ENCODE measurements at places on chromosomes 11 and 22.

DNA sequence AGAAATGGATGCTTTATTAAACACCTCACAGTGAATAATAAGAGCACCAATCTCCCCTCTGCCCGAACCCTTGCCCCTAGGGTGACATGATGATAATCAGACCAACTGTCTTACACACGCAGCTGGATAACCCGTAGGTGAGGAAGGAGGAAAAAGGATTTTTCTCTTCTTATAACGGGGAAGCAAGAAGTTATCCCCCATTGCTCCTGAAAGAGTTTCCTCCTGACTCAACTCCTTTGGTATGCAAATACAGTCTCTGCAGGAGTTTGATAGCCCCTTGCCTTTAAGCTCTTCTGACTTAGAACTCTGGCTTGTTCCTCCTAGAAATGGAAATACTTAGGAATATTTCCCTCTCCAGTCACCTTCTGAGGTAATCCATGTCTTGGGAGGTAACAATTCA is 455.8 kb downstream of the TMEM135 start:
- no peak for DNase-seq

DNA sequence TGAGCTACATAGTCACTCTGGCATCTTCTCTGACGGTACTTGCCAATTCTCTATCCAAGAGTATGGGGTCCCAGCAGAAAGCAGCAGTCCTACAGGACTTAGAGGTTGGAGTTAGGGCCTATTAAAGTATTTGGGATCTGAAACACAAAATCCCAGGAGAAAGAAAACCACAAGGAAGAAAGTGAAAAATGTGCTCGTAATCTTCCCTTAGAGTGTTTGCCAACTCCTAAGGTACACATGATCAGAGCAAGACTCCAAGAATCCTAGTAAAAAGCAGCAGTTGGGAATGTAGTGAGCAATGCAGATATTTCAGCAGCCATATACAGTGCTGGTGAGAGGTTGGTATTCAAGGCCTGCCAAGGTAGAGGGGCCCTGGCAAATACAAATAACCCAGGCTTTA is 71.6 kb downstream of the EXT2 start:
- DNase-seq: no peak

- DNase-seq: no peak
These were observed 31.3 kb upstream of the OPCML start for GRCh38 chr11:133563505-133564025.

DNA sequence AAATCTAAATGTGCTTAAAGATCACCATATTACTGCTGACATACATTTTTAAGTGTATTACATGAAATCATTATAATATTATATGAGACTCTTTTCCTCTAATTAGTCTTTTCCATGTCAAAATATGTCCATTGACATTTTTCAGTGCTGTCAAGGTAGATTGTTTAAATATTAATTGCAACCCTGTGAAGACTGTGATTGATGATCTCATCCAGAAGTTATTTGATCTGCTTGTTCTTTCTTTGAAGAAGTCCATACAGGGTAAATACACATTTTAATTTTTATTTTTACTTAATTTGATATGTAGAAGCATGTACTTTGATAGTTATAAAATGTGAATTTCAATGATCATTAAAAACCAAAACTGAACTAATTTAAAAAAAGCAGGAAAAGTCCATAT is 38.4 kb downstream of the DYNC2H1 start:
- DNase-seq: no peak

- DNase-seq: no peak
These were observed 28.5 kb upstream of the MUC5B start for GRCh38 chr11:1194231-1194976.

- DNase-seq: peak; percentile 10
These were observed 10.6 kb downstream of the LRRC51 start for GRCh38 chr11:72091292-72091691.

GRCh38 chr22:27531782-27532530 is 269.6 kb downstream of the MN1 start:
- no peak for DNase-seq

GRCh38 chr11:121067453-121067852 is 33.6 kb upstream of the TECTA start:
- DNase-seq: no peak

DNA sequence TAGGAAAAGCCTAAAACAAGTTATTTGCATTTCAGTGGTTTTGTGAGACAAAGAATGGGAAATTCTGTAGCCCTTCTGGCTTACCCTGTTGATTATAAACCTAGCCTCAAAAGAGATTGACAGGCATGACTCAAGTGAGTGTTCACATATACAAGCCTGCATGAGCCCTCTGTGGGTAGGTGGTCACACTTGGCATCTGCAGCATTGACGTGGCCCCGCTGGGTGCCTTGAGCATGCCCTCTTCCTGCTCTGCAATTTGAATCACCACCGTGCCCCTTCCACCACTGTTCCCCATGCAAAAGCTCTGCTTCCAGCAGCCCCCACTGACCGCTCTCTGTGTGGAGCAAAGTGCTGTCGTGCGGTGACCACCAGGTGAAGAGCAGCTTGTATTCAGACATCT is 21.0 kb upstream of the ADSL start:
- no peak for DNase-seq

- DNase-seq: no peak
These were observed 52.6 kb downstream of the SWAP70 start for GRCh38 chr11:9716275-9717039.

- DNase-seq: no peak
These were observed at the start of gene A4GALT for GRCh38 chr22:42720263-42721044. A4GALT (minus strand) TSS chr22:42720870; CDS start chr22:42693951, 26,919 bp downstream.

GRCh38 chr11:65549096-65549495 is 9.1 kb downstream of the LTBP3 start:
- no peak for DNase-seq

DNA sequence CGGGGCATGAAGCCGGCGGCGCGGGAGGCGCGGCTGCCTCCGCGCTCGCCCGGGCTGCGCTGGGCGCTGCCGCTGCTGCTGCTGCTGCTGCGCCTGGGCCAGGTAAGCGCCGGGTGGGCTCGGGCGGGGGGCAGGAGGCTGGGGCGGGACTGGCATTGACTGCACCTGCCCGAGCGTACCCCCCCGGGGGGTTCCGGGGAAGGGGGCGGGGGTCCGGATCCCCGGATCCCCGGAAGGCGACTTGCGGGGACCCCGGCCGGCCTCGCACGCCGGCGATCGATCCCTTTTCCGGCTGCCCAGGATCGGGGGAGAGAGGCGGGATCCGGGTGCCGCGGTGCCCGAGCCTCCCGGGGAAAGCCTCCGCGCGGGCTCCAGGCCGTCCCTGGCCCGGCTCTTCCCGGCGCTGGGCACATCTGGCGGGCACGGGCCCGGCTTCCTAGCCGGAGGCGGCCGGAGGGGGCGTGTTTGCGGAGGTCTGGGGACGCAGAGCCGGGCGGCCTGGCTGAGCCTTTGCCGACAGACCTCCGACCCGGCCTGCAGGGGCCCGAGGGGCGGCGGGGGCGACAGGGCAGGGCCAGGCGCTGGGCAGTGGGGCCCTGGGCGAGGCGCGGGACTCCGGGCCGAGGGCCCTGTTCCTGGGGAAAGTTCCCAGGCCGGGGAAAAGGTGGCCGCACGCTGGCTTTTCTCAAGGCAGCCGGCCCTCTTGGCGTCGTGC is 705 bp downstream of the PTPRJ start:
- peak; percentile 60 for DNase-seq

GRCh38 chr22:36009085-36009484 is 19.5 kb downstream of the RBFOX2 start:
- no peak for DNase-seq

DNA sequence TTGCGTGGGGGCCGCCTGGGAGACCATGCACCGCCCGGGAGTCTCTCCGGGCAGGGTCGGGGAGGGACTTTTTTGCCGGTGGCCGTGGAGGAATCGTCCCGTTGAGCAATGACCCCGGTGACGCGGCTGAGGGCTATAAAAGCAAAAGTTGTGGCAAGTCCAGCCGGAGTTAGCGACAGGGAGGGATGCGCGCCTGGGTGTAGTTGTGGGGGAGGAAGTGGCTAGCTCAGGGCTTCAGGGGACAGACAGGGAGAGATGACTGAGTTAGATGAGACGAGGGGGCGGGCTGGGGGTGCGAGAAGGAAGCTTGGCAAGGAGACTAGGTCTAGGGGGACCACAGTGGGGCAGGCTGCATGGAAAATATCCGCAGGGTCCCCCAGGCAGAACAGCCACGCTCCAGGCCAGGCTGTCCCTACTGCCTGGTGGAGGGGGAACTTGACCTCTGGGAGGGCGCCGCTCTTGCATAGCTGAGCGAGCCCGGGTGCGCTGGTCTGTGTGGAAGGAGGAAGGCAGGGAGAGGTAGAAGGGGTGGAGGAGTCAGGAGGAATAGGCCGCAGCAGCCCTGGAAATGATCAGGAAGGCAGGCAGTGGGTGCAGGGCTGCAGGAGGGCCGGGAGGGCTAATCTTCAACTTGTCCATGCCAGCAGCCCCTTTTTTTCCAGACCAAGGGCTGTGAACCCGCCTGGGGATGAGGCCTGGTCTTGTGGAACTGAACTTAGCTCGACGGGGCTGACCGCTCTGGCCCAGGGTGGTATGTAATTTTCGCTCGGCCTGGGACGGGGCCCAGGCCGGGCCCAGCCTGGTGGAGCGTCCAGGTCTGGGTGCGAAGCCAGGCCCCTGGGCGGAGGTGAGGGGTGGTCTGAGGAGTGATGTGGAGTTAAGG is at the start of gene NEAT1:
TSS of gene NEAT1 (plus strand) at position 166 of the 883 bp plus-strand sequence.
- peak; percentile 90 for DNase-seq

DNA sequence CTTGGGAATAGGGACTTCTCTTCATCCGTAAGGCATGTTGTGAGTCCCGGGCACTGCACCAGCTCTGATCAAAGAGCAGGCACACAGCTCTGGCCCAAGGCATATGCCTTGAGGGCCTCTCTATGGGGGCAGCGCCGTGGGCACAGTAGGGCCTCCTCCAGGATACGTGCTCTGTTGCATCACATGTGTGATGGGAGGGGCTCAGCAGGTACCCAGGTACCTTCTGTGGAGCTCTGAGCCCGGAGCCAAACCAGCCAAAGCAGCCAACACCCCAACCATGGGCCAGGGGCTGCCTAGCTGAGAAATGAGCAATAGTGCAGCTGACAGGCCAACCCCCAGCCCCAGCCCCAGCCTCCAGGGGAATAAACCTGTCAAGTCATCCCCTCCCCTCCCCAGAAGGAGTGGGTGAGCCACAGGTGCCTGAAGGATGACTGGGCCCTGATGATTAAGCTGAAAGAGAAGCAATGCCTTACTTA is 79.7 kb upstream of the SHISAL1 start:
- no peak for DNase-seq

DNA sequence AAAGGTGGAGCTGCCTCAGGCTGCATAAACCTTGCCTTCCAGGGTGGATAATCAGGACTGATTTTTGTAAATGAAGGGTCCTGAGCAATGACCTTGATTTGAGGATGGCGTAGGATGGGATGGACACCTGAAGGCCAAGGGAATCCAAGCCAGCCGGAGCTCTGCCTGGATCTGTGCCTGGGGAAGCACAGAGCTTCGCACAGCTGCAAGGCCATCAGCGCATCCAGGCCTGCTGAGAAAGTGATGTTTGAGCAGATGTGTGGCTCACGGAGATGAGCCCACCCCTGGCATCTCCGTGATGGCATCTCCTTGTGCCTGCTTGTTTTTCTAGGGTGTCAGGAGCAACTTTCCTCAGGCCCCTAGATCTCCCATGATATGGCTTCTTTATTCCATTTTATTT is 23.3 kb downstream of the FAM83F start:
- DNase-seq: no peak

DNA sequence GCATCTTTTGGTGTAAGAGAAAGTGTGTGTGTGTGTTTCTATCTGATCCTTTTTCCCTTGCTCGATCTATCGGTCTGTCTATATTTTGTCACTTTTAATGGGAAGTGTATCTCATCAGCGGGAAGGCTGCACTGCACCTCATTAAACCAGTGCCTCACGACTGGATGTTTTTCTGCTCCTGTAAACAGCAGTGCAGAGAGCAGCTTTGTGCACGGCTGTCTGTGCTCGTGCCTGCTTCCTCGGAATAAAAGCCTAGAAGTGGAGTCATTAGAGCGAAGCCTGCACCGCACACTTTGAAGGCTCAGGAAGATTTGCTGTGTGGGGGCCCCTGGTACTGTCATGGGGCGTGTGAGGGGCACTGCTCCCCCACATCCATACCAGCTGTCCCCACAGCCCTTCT is 27.0 kb upstream of the PARVG start:
- DNase-seq: no peak

DNA sequence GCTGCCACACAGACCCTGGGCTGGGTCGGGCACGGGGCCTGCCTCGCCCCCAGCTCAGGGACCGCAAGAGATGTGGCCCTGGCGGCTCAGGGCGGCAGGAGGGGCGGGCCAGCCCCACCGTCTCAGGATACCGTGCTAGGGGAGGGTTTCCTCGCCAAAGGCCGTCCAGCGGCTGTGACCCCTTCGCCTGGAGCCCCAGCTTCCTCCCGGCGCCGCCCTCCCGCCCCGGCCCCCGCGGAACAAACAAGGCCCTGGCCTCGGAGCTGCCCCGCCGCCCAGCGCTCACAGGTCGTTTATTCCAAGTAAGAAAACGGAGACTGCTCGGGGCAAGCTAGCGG is 543 bp upstream of the AP2A2 start:
- DNase-seq: no peak

Measured in nucleus accumbens (tissue), 56 donors.